ENCODE measurements at places on chromosomes 7 and 10. TPM values are rescaled to one million over a fixed set of nuclear protein-coding genes. Genes with fewer than 3 reads are reported as not detected.

The IRF5 gene
- total RNA-seq, result 0.28 TPM

The SUMF2 gene
- total RNA-seq, result 130 TPM

The REEP3 gene
- total RNA-seq, result 33.6 TPM

The UTF1 gene
- not detected for total RNA-seq

The VWC2 gene
- total RNA-seq, result not detected

The DNA2 gene
- 5.3 TPM for total RNA-seq

The EVX1 gene
- not detected for total RNA-seq

The ZNF467 gene
- 2.6 TPM for total RNA-seq

The CYP26A1 gene
- total RNA-seq, result 0.36 TPM

The EGFR gene
- total RNA-seq, result 1.5 TPM

The ZC3HAV1L gene
- 8.9 TPM for total RNA-seq
